ENCODE measurements at places on chromosomes 13 and 19.

- no peak for DNase-seq
Measured at GRCh38 chr19:33472691-33473652, 48.6 kb downstream of the PEPD start.

DNA sequence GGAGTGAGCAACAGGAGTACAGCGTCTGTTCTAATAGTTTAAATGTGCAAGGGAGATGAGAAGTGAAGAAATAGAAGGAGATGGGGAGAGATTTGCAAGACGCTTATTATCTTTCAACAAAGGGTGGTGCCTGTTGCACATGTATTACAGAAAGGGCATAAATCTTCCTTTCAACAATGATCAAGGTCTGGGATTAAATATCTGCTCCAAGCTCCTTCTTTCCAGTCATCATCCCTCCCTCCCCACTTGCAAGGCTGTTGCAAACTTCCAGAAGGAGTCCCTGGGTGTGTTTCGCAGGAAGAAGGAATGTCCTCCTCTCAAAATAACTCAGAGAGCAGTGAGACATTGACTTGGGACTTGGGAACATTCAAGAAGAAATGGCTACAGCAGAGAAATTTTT lies 63.5 kb upstream of the MYCBP2 start:
- DNase-seq, result no peak

DNA sequence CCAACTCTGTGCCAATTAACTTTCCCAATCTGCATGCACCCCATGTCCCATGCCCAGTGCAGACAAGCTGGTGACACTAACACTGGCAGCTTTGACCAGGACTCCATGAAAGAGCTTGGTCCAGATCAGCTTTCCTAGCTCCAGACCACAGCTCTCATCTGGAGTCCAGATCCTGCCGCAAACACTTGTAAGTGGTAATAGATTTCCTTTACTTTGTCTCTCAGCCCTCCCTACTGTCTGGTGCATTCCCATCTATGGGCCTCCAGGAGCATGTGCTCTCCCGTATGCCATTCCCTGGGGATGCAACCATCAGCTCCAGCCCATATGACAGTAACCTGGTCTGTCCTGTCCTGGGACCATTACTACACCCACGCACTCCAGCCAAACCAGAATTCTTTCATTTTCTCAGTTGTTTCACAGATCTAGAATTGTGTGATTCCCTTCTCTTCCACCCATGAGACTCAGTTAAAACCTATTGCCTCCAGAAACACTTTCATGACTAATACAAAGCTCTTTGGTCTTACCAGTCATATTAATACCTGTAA lies 4.9 kb upstream of the STARD13 start:
- DNase-seq, result no peak

- no peak for DNase-seq
Measured at GRCh38 chr13:61275251-61275650, 140.4 kb downstream of the PCDH20 start.

DNA sequence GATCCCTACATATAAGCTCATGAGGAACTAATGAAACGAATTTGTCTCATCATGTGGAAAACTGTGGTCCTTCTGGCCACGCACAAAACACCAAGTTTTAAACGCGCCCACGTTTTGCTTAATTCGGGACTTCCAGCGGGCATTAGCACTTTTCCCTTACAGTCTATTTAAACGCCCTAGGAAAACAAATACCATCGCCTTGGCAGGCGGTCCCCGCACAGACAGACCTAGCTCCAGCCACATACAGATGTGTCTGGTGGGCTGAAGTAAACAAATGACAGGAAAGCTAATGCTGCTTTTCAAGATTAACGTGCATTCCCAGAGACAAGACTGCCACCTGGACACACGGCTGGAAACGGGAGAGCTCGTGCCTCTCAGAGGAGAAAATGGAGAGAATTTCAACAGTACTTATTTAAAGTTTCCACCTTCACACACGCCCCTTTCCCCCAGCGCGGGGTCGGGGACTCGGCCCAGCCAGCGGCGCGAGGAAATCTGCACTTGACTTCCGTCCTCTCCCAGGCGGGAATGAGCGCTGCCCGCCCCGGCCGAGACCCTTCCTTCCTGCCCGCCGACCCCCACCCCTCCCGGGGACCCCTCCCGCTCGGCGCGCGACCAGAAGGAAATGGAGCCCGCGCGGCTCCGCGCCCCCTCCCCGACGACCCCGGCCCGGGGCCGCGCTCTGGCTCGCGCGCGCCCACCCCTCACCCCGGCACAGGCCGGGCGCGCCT lies 931 bp downstream of the USP12 start:
- no peak for DNase-seq

All from CD4-positive, alpha-beta T cell treated with Interleukin-6 at 100 ng/mL for 8 hours (primary cell).